ENCODE measurements at places on chromosomes 5 and 9.

DNA sequence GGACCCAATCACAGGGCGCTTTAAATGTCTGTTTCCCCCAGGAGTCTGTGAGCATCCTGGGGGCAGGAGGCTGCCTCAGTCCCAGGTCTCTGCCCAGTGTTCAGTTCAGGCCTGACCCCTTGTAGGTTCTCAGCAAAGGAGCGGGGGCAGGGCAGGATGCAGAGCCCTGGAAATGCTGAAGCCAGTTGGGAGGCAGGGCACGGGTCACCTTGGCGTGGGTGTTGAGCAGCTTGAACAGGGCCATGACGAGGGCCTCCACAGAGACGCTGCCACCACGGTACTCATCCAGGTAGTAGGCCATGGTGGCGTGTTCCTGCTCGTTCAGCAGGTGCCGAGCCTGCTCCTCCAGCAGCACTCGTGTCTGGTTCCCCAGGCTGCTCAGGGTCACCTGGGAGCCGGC, 36.3 kb upstream of the AKNA start:
- no peak for DNase-seq

GRCh38 chr9:107118863-107119624, 164.0 kb upstream of the RAD23B start:
- no peak for DNase-seq

DNA sequence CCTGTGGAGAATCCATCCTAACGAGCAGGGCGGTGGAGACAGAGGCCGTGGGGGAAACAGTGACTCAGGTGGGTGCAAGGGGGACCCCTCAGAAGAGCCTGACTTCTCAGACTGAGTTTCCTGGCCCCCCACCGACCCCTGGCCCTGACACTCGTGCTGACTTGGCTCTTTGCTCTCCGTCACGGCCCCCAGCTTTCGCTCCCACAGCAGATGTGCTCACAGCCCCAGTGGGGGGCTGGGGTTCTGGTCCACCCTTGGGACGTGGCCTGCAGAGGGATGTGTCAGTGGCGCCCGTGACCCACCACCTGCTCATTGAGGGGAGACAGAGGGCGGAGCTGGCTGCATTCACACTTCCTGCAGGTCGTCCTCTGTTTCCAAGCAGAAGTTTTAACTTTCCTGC, 62.9 kb upstream of the IRX4 start:
- no peak for DNase-seq

- no peak for DNase-seq
These were observed 350.9 kb upstream of the PCSK5 start for GRCh38 chr9:75539523-75539922.

DNA sequence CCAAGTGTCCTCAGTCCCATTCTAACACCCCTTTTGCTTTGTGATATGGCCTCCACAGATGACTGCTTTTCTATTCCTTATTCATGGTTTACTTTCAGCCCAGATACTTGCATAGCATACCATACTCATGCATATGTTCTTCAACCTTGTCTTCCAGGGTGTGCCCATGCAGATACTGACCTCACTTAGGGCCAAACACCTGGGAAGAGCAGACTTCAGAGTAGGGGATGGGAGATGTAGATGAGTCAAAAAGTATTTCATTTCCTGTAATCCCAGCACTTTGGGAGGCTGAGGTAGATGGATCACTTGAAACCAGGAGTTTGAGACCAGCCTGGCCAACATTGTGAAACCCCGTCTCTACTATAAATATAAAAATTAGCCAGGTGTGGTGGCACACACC, 58.3 kb downstream of the NRG2 start:
- no peak for DNase-seq

DNA sequence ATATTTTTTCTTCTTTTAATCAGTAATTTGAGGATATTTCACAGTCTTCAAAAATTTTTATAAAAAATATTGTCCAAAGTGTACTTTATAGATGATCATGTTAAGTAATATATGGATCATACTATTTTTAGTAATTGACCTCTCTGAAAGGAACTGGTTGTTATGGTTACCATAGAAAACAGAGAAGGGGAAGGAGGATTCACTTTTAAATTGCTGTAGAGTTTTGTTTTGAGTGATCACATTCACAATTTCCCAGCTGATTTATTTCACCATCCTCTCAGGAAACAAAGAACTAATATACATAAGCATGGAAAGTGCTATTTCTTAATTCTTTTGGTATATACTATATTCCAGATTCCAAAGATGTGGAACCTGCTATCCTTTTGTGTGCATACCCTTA, 56.5 kb upstream of the NREP start:
- DNase-seq, result no peak

- no peak for DNase-seq
These were observed 132.8 kb downstream of the CRB2 start for GRCh38 chr9:123488722-123489321.

GRCh38 chr5:123450640-123451039, 27.4 kb upstream of the CEP120 start:
- peak; percentile 18 for DNase-seq

DNA sequence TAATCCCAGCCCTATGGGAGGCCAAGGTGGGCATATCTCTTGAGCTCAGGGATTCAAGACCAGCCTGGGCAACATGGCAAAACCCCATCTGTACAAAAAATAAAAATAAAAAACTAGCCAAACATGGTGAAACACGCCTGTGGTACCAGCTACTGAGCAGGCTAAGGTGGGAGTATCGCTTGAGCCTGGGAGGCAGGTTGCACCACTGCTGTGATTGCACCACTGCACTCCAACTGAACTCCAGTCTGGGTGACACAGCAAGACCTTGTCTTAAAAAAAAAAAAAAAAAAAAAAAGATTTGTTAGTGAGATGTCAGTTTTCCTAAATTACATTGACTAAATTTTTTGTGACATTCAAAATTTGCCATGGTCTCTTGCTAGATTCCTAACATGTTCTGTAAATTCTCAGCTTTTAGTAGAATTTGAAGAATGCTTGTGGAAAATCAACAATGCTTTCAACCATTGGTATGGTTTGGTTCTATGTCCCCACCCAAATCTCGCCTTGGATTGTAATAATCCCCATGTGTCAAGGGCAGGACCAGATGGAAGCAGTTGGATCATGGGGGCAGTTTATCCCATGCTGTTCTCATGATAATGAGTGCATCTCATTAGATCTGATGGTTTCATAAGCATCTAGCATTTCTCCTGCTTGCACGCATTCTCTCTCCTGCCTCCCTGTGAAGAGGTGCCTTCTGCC, 236.1 kb downstream of the ARRDC3 start:
- no peak for DNase-seq

DNA sequence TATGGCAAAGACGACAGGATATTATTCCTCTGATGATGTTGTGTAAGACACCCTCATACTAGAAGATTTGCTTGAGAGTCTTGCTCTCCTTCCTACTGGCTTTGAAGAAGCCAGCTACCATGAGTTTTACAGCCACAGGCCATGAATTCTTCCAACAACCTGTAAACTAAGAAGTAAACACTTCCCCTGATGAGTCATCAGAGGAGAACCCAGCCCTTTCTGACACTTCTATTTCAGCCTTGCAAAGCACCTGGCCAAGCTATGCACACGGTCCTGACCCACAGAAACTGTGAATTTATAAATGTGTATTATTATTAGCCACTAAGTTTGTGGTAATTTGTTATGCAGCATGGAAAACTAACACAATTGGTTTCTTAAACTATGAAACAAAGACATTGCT, 288.8 kb upstream of the ADAMTSL1 start:
- DNase-seq, result no peak

DNA sequence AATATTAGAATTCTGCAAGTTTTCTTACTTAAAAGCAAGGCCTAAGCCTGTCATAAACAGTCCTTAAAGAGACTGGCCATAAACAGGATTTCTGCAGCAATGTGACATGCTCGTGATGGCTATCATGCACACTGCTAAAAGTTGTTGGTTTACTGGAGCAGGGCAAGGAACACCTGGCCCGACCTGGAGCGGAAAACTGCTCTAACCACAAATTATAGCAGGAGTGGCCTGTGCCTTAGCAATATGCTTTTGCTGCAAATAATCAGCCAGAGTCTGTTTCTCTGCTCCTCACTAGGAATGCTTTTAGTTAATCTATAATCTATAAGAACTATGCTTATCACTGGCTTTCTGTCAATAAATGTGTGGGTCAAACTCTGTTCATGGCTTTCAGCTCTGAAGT, 322.9 kb upstream of the RPS23 start:
- no peak for DNase-seq

DNA sequence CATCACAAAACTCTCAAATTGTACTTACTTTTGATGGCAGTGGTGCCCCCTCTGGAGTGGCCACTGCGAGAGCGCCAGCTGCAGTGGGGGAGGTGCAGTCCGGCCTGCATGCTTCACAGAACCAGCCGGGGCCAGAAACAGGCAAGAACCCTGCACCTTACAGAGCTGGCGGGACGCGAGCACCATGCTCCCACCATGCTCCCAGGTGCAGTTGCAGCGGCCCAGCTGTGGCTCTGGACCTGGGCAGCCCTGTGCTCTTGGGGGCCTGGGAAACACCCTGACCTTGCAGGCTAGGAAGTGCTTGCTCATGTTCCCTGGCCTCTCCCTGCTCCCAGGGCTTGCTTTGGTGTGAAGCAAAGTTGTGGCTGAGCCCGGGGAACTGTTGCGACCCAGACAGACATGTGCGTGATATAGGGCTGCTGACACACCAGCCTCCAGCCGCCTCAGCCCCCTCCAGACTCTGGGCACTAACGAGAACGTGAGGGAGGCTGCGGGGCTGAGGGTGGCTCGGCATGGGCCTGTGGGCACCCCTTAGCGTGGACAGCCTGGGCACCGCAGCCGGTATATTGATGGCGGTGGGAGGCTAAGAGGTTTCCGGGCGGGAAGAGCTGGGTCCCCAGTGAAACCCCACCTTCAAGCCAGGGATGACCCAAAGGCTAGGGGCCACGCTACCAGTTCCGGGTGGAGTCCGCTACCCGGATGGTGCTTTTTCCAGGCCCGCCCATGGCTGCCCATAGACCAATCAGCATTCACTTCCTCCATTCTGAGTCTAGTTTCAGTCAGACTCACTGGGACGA, 1809.9 kb upstream of the ACO1 start:
- DNase-seq, result no peak

DNA sequence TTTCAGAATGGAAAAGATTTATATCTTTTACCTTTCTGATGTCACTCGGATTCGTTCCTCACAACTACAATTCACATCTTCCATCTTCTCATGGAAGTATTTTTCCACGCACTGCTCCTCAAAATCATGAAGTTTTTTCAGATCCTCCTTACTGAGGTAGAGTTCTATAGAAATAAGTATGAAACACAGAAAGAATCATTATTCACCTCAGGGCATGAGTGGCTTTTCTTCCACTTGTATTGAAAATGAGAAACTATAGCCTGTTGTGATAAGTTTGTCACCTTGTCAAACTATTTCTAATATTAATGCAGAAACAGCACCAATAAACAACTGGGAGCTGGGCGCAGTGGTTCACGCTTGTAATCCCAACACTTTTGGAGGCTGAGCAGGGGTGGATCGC, 116.0 kb downstream of the TRPM6 start:
- no peak for DNase-seq

GRCh38 chr9:20618361-20618802, 3.9 kb downstream of the MLLT3 start:
- no peak for DNase-seq

DNA sequence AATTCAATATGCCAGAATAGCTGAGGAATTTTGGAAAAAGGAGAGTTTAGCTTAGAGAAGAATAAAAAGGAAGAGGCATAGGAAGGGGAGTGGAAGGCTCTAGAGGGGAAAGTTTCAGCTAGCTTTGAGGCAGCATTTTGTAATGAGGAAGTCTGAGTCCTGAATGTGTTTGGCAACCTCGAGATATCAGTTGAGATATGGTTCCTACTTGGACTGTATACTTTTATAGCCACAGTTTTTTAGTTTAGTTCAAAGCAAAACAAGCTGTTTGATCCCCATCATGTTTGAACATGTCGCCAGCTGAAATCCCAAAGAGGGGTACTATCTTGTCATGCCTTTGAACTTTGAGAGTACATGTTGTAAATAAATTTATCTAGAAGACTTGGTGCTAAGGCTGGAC, 559.0 kb upstream of the FTMT start:
- DNase-seq, result no peak

- no peak for DNase-seq
These were observed 73.8 kb downstream of the MRPL36 start for GRCh38 chr5:1725641-1726468.

GRCh38 chr5:107402434-107403227, 268.1 kb downstream of the EFNA5 start:
- DNase-seq, result no peak

DNA sequence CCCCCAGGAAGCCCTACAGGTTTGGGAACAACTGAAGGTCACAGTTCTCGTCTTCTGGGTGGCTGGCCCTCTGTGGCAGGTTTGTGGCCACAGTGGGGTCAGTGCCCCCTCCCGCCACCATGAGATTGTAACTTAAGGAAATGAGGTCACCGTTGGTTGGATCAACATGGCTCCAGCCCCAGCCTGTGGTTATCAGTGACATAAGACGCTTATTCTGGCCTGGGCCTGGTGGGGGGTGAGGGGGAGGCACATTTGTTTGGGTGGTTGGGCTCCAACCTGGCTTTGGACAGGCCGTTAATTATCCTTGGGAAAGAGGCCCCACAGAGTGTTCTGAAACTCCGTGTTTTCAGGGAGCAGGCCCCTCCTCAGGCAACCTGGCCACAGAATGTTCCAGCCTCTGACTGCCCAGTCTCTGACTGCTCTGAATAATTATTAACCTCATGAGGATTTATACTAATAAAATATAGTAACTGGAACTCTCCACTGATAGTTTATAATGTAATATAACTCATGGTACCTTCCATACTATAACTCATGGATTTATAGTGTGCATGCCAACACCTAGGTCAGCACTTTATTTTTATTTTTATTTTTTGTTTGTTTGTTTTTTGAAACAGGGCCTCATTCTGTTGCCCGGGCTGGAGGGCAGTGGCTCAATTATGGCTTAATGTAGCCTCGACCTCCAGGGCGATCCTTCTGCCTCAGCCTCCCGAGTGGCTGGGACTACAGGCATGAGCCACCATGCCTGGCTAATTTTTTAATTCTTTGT, 58.0 kb upstream of the RPL26L1 start:
- DNase-seq, result no peak

GRCh38 chr5:96125231-96125891, 163.7 kb upstream of the ELL2 start:
- no peak for DNase-seq

GRCh38 chr5:64330728-64331231, 165.1 kb downstream of the RNF180 start:
- DNase-seq, result no peak

- DNase-seq, result no peak
These were observed 51.2 kb upstream of the ADRA1B start for GRCh38 chr5:159864885-159865691.

GRCh38 chr5:109028608-109029299, 281.1 kb downstream of the FER start:
- DNase-seq, result no peak

GRCh38 chr5:160471761-160472160, 50.1 kb downstream of the PTTG1 start:
- DNase-seq, result no peak

- DNase-seq, result no peak
These were observed 144.9 kb downstream of the PRKACG start for GRCh38 chr9:68869022-68869421.

DNA sequence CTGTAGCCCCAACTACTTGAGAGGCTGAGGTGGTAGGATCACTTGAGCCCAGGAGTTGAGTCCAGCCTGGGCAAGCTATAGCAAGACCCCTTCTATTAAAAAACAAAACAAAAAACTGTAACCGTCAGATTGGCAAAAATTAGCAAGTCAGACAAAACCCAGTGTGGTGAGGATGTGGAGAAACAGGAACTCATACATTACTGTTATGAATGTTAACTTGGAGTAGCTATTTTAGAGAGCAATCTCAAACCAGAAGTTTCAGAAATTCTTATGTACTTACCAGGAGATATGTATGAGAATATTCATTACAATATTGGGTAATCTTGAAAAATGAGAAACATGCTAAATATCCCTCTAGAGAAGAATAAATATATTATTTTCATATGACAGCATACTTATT, 120.3 kb downstream of the INVS start:
- no peak for DNase-seq
